ENCODE measurements at places on chromosomes 5 and 9.
A peak's percentile ranks its signal among the peaks of the same experiment; 100 is the strongest.

DNA sequence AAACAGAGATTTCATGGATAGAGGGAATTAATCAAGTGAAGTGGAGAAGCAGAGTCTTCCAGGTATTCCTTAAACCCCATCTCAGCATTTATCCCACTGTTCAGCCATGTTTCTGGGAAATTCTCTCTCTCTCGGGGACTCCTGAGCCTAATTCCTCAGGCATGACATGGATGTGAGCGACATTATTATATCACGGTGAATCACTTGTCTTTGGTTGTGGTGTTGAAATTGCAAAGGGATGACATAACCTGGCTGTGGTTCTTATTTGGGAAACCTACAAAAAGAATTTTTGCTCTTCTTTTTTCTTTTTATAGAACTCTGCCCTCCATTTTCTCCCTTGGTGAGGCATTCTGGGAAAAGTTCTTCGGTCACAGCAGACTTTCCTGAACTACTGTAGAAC lies 457.9 kb upstream of the PTGER4 start:
- DNase-seq: peak; percentile 90

- no peak for DNase-seq
These were observed 767 bp downstream of the RALGPS1 start for GRCh38 chr9:126915281-126915816.

- no peak for DNase-seq
These were observed 53.2 kb downstream of the SPIN1 start for GRCh38 chr9:88441301-88442007.

DNA sequence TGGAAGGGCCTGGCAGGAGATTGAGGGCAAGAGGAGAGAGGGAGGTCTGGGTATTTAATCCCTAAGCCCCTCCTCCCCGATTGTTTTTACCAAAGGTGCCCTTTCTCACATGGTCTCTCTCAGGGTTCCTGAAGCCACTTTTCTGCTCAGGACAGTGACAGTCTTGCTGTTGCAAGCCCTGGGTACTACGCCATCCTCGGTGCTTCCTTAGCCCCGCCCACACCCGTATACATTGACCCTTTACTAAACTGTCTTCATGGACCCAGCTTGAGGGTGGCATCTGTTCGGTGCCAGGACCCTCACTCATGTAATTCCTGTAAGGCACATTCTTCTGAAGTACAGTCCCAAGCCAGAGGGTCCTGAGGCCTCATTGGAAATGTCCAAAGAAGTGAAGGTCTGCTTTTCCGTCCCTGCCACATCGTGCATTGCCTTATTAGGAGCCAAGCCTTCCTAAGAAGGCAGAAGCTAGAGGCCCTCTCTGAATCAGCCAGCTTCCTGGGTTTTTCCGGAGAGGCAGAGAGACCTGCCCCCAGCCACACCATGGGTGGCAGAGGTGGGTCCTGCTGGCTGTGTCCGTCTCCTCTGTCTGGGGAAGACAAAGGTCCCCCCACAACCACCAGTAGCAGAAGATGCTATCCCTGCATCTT lies 1.9 kb upstream of the SH3PXD2B start:
- DNase-seq: no peak

DNA sequence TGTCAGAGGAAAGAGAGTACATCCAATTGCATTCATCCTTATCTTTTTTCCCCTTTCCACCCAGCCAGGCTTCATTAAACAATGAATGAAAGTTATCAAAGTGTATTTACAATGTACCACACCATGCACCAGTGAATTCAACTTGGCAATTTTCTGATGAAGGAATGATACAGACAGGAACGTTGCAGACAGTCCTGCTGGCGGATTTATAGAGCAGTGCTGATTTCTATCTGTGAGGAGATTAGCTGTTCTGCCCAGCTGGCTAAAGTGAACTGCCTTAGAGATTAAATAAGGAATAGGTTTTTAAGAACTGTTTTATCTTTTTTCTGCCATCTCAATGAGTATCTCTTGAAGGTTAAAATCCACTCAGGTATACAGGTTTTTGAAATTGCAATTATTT lies 403.9 kb downstream of the CDH18 start:
- DNase-seq: no peak

All from HT1080 (cell line).